ENCODE measurements at places on chromosomes 2 and 18. TPM values are rescaled to one million over a fixed set of nuclear protein-coding genes. Genes with fewer than 3 reads are reported as not detected.

Gene TUBA3E
- total RNA-seq: not detected

Gene MC5R
- 0.31 TPM for total RNA-seq

Gene ST8SIA5
- total RNA-seq: 7.0 TPM

Gene RASGRP3
- not detected for total RNA-seq

Gene LINC00305
- not detected for total RNA-seq

Gene CNTNAP5
- 0.17 TPM for total RNA-seq

Gene DSC2
- total RNA-seq: 39.7 TPM

Gene HOXD1
- total RNA-seq: not detected

Gene TRIM54
- total RNA-seq: 4.2 TPM

Gene GAREM2
- total RNA-seq: 19.9 TPM

Gene MDH1B
- 2.1 TPM for total RNA-seq

Gene IL36B
- not detected for total RNA-seq

GRCh38 chr2:85717308-85718008 is 23.3 kb downstream of the GNLY start:
- DNase-seq: no peak

DNA sequence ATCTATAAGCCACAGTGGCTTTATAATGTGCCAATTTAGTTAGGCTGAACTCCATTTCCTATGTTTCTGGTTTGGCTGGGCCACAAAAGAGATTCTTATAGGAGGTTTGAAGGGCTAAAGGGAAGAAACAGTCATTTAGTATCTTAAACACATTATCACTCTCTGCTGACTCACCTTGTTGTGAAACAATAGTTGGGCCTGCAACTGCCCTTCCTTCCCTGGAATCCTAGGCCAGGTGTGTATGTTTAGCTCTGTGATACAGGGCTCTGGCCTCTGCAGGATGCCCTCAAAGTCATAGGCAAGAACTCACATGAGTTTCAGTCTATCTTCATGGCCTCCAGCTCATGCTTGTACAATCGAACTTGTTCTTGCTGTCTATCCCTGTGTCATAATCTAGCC is 400.0 kb upstream of the CELF4 start:
- DNase-seq: no peak

DNA sequence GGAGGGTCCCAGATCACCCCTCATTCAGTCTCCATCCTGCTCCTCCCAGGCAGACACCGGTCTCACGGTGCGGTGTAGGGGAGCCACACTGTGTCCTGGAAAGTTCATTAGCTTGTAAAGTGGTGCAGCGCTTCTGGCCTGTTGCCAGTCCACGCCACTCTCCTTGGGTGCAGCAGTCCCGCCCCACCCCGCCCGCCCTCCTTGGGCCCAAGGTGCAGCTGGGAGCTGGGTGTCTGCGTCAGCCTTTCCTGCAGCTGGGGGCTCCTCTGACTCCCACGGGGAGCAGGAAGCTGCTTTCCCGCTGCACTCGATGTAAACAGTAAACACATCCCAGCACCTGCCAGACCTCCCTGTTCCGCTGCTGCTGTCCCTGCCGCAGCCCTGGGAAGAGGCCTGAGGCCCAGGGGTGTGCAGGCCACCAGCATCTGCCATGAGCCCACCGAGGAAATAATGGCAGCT is 53.8 kb upstream of the ASB18 start:
- no peak for DNase-seq

- no peak for DNase-seq
Observed at GRCh38 chr2:158935617-158936016, 32.8 kb upstream of the TANC1 start.

DNA sequence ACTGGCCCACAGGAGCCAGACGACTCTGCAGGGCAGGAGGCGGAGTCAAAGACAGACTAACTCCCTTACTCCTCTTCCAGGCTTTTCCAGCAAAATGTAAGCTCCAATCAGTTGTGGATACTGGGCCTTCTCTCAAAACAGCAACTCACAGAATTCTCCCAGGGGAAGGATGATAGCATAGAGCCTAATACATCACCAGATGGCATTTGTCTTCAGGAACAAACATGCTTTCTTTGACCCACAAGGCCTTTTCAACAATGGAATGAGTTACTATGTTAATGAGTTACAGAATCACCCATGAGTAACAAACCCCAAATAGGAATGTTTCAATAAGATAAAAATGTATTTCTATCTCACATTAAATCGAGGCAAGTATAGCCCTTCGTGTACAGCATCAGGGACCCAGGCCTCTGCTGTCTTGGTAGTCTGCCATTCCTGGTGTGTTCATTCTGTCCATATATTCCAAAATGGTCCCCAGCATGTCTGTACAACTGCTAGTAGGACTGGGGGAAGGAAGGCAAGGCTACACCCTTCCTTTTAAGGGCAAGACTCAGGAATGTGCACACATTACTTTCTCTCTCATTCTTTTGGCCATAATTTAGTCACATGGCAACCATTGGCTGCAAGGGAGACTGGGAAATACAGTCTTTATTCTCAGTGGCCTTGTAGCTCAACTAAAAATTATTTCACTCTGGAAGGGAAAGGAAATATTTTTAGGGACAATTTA is 76.4 kb downstream of the BOD1L2 start:
- no peak for DNase-seq

DNA sequence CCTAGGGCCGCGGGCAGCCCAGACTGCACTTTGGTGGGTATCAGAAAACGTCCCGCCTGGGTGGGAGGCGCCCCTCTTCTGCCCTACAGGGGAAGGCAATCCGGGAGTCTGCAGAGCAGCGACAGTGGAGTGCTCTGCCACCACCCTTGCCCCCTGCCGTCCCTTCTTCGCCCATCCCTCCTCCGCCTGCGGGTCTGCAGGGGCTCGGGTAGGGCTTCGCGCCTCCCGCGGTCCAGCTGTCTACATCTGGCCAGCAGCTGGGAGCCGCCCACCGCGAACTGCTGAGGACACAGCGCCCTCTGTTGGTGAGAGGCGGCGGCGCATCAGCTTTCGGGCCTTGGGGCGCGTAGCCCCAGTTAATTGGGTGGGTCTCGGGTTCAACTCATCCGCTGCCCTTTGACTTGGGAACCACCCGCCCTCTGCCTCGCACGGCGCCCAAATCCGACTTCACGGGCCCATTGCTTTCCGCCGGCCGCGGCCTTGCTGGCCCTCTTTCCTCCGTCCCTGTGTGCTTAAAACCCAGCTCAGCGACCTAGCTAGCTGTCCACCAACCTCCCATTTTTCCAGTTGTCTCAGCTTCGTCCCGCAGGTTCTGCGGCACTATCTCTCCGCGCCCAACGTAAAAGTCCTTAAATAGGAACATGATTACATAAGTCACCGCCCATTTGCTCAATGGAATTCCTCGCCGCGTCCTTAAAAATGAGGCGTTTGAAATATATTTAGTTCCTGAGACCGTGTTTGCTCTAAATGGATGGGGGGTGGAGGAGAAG is 17.6 kb downstream of the WNT10A start:
- peak; percentile 68 for DNase-seq

GRCh38 chr2:160317181-160318099 is 117.4 kb upstream of the ITGB6 start:
- no peak for DNase-seq

- no peak for DNase-seq
Observed at GRCh38 chr2:7838669-7839068, 843.2 kb upstream of the ID2 start.

DNA sequence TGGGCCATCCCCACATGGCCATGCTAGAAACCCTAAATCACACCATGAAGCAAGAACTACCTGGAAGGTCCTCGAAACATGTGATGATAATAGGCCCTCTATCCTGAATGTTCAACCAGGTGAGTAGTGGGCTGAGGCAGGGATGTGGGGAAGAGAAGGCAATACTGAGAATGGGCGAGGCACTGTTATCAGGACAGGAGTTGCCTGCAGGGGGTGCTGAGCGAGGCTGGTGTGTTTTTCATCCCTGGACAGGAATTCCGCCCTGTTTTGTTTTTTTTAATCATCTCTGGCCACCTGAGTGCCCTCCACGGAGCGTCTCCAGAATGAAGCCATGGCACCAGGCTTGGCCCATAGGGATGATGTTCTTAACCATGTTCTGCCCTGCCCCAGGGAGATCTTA is 103.0 kb upstream of the SOX11 start:
- no peak for DNase-seq

DNA sequence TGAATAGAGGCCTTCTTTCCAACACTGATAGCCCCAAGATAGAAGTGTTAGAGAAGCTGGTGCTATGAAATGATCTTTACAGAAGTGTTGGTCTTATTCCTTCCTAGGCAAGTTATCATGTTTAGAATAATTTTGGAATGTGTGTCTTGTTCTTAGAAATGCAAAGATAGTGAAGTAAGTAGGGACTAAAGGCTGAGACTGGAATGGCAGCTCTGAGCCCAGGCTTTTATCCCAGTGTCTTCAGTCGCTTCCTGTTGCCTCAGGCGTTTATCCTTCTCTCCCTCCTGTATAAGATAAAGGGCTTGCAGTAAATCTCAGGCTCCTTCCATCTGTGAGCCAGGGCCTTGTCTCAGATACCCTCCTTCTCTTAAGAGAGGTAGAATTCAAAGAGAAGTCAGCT is 218.1 kb downstream of the TPGS2 start:
- no peak for DNase-seq

DNA sequence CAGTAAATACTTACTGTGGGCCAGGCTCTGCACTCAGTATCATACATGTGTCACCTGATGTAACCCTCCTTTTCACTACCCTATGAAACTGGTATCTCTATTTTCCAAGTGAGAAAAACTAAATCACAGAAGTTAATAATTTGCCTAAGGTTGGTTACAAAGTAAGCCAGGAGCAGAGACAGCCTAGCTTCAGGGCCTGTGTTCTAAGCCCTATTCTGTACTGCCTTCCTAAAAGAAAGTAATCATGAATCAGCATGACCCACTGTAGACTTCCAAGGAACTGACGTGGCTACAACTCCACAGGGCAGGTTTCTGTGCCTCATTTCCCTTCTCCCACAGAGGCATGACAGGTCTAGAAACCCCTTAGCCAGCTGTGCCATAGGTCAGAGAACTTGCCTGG is 14.3 kb downstream of the ZNF142 start:
- DNase-seq: no peak

DNA sequence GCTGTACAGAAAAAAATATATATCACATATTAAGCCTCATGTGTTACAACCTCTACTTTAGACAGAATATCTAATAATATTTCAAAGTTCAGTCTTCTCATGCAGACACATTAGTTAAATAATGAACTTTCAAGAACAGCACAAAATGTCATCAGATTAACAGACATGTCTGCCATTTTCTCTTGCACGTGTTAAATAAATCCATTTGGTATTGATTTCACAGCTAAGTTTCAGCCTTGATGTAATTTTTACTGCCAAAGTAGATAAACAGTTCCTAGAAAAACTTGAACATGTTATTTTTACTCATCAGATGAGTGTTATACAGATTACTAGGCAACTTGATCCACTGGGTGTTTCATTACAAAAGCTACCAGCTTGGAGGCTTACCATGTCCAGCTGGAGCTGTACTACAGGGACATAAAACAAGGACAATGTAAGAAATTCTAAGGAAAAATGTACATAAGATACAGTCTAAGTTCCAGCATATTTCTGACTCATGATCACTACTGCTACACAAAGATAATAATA is 290.7 kb upstream of the DDX18 start:
- no peak for DNase-seq

GRCh38 chr2:21229302-21229701 is 105.5 kb downstream of the TDRD15 start:
- no peak for DNase-seq

GRCh38 chr2:233236820-233237589 is 14.5 kb upstream of the ATG16L1 start:
- no peak for DNase-seq

DNA sequence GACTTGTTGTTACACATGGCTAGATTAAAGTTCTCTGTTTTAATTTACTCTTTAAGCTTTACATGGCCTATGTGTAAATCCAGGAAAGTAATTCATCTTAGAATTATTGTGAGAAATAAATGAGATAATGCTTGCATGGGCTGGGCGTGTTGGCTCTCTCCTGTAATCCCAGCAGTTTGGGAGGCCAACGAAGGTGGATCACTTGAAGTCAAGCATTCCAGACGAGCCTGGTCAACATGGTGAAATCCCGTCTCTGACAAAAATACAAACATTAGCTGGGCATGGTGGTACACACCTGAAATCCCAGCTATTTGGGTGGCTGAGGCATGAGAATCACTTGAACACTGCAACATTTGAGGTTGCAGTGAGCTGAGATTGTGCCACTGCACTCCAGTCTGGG is 4.3 kb upstream of the RIF1 start:
- no peak for DNase-seq

DNA sequence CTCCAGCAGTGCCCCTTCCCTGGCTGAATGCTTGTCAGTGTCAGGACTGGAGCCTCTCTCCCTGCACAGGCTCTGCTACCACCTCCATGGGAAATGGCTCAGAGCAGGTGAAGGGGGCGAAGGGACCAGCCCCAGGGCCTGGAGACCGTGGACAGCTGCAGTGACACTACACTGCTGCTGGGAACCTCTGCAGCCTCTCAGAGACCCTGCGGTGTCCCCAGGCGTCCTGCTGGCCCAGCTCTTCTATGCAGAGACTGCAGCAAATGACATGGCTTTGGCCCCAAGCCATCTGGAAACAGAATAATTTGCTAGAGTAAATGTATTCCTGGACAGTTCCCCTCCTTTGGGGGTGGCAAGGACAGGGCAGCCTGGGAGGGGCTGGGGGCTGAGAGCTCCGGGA is 53.2 kb downstream of the CIB4 start:
- DNase-seq: no peak

DNA sequence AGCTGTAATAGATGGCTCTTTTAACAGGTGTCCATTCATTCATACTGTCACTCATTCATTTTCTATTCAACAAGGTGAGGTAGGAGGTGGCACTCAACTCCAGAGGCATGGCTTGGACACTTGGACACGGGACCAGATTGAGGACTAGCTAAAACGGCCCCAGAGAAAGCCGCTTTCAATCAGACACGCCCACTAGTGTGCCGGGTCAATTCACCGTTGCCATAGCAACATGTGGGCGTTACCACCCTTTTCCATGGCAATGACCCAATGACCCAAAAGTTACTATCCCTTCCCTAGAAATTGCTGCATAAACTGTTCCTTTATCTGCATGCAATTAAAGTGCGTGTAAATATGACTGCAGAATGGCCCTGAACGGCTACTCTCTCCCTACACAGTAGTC is 49.2 kb upstream of the LGALSL start:
- DNase-seq: no peak

DNA sequence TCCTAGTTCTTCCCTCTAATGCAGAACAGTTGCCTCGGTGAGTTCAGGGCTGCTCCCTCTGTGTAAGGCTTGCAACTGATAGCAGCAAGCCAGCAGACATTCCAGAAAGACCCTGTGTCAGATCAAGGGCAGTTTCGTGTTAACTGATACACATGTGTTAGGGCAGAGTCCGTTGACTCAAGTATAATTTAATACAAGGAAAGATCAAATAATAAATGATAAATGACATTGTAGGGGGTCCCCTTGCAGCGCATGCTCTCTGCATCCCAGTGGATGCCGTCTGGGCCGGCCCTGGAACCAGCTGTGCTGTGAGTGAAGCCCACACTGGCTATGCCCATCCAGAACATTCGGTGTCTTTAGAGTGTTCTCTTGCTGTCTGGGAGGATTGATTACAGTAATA is 180.3 kb downstream of the AGAP1 start:
- DNase-seq: no peak
